CD4-positive, alpha-beta T cell treated with Interleukin-12 subunit alpha and Interleukin-12 subunit beta, for 1 hour (primary cell): ENCODE measurements at places on chromosomes 5 and 9.

DNA sequence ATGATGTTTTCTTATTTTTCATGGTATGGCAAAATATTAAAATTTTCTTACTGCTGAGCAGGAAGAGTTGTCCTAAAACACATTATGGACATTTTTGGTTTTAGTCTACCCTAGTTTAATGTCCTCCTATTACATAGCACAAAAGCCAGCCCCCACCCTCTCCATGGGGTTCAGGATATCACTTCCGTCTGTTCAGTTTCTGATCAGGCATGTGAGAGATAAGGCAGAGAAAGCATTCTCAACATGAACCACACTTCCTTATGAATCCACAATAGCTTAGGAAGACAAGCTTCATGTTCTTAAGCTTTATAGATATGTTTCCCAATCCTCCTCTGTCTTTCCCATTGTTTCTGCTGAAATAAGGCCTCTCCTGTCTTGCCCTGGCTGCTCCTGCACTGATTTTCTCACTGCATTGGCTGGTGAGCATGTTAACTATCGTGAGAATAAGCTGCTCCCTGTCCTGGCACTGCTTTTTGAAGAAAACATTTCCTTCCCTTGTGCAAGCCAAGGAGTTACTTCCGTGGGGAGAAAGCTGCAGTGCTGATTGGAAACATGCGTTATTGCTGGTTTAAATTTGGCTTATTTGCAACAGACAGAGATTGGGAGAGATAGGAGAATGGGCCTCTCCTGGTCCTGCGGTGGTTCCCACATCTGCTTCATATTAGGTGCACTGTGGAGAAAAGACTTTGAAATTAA lies 260.3 kb upstream of the RPS23 start:
- DNase-seq: no peak

- no peak for DNase-seq
These were observed 85.4 kb downstream of the YTHDC2 start for GRCh38 chr5:113598926-113599325.

- no peak for DNase-seq
These were observed 181.6 kb downstream of the TRIM36 start for GRCh38 chr5:114988096-114988495.

DNA sequence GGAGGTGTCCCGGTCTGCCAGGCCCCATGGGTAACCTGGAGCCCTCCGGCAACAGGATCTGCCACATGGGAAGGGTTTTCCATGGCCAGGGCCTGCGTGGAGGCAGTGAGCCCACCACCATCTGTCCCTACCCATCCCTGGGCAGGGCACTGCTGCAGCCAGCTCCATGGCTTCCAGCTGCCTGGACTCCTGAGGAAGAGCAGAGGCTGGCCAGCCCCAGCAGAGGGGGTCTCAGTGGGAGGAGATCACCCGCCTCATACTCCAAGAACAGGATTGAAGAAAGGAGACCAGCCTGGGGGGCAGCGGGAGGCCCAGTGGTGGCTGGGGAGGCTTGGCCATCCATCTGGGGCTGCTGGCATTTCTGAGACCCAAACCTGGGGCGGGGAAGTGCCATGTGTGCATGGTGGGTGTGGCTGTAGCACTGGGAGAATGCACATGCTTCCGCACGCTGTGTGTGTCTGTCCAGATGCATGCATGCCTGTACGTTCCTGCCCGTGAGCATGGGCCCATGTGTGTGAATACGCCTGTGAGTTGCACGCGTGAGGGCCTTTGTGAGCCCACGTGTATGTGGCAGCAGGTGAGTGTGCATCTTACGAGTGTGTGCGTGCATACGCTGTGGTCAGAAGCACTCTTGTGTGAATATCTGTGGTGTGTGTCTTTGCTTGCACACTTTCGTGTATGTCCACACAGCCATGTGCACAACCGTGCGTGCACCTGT lies 78.5 kb downstream of the LMX1B start:
- DNase-seq: no peak

GRCh38 chr9:91334053-91334452 lies 27.7 kb downstream of the AUH start:
- DNase-seq: no peak

DNA sequence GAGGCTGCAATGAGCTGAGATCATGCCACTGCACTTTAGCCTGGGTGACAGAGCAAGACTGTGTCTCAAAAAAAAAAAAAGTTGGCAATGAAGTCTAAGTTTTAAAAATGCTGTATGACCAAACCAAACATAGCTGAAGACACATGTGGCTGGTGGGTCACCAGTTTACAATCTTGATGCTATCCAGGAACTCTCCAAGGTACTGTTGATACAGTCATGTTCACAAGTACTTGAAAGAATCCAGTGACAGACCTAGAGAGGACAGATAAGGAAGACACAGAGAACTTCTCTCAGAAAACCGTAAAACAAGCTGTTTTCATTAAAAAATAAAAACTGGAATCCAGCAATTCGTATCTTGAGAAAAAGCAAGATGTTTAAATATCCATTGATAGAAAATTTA lies 95.7 kb downstream of the ACTBL2 start:
- no peak for DNase-seq

- no peak for DNase-seq
These were observed 202.5 kb downstream of the CDK5RAP2 start for GRCh38 chr9:120377268-120378159.

GRCh38 chr9:120885457-120885856 lies 8.5 kb upstream of the PHF19 start:
- DNase-seq: no peak

DNA sequence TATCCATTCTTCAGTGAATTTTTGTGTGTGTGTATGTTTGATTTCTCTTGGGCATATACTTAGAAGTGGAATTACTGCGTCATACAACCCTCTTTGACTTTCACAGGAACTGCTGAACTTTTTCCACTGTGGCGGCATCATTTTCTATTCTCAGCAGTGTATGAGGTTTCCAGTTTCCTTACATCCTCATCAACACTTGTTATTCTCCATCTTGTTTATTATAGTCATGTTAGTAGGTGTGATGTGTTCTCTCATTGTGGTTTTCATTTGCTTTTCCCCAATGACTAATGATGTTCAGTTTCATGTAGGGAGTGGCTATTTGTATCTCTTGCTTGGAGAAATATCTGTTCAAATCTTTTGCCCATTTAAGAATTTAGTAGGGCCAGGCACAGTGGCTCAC lies 2.6 kb downstream of the ZNF79 start:
- DNase-seq: no peak

GRCh38 chr9:91758491-91758981 lies 191.5 kb downstream of the ROR2 start:
- DNase-seq: peak; percentile 3

GRCh38 chr9:108125625-108126024 lies 636.1 kb upstream of the KLF4 start:
- no peak for DNase-seq

DNA sequence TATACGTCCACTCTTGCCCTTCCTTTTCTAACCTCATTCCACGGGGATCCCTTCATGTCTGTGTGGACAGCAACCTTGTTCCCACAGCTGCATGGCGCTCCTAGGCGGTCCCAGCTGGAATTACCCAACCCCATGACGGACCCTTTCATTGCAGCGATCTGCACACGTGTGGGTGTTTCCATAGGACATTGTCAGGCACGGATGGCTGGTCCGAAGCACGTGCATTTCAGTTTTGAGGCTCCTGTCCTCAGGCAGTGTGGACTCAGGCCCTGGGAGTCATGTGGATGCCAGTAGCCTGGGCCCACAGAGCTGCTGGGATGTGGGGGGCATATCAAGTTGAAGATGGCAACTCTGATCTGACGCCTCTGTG lies 15.0 kb downstream of the CARD19 start:
- no peak for DNase-seq

GRCh38 chr5:168890816-168891812 lies 311.9 kb upstream of the PANK3 start:
- DNase-seq: no peak

DNA sequence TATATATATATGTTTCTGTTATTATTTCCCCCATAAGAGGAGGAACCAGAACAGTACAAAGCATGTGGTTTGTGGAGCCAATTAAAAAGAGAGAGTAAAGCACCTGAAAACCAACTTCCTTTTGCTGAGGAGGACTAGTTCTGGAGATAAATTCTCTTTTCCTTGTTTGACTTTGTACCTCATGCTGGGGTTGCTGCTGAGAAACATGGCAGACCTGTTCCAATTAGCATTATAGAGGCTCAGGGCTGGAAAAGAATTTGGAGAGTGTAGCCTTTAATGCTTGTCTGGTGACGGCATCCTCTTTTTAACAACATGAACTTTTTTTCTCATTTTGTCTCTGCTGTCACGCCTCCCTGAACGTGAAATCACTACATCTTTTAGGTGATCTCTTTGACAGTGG lies 32.8 kb upstream of the NMUR2 start:
- DNase-seq: no peak

DNA sequence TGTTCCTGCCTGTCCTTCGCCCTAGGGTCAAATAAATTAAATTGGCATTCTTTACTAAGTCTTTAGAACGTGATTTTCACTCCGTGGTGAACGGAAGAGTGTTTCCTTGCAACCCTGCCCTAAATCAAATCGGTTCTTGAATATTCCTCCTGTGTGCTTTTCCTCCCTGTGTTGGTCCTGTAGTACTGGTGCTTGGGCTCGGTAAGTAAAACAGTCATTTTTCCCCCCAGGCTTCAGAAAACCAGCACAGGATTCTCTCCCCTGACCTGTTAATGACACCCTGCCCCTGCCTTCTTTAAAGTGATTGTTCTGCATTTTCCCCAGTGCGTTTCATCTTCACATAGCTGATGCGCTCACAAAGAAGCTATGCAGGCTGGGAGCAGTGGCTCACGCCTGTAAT lies 96.0 kb downstream of the AK8 start:
- no peak for DNase-seq

GRCh38 chr5:150078802-150079689 lies 7.3 kb downstream of the CSF1R start:
- no peak for DNase-seq

DNA sequence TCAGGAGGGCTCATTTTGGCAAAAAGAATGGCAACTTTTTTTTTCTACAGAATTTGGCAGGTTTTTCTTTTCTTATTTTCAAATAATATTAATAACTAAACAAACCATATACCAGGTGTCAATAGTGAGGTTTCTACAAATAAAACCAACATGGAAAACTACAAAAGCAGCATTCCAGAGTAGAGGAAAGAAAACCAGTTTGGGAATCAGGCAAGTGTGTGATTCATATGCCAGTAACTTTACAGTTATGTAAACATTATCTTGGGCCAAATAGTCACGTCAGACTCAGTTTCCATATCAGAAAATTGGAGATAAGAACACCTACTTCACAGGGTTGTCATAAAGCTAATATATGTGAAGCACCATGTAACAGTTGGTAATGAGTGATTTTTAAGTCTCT lies 51.7 kb downstream of the FBXW11 start:
- no peak for DNase-seq

GRCh38 chr5:32538031-32538547 lies 47.3 kb upstream of the SUB1 start:
- peak; percentile 53 for DNase-seq

- peak; percentile 63 for DNase-seq
These were observed 9.7 kb downstream of the ORM2 start for GRCh38 chr9:114339130-114339908.

DNA sequence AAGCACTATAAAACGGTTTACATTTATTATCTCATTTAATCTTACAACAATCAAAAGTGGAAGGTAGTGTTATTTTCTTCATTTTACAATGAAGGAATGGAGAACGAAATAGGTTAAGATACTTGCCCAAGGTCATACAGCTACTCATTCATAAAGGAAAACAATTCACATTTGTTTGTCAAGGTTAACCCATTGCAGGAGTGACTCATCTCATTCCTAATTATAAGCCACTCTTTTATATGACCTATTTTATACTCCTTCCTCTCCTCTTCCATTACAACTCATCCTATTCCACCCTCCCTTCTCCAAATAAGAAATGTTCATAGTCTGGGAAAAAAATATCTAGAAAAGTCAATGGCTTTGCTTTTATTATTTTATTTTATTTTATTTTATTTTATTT lies 29.6 kb downstream of the CRHBP start:
- DNase-seq: no peak

DNA sequence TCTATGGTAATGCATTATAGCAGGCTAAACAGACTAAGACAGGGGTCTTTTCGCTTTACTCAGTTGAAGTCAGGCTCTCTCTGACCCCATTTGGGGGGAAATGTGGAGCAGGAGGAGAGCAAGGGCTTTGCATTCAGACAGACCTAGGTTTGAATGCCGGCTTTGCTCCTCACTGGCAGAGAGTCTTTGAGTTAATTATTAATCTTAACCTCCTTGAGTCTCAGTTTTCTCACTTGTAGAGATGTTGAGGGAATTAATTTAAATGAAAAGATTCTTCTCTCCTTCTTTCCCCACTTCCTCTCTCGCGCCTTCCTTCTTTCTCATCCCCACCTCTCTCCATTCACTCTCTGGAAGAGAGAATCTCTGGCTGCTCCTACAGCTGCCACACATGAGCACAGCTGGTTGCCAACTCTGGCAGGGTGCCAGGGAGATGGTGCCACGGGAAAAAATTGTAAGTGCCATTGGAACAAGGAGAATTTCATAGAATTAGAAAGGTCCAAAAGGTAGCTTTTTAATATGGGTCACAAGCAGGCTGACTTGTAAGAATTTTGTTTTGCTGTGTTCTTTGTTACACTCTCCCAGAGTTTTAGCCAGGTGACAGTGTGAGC lies 25.2 kb upstream of the GLRA1 start:
- no peak for DNase-seq

DNA sequence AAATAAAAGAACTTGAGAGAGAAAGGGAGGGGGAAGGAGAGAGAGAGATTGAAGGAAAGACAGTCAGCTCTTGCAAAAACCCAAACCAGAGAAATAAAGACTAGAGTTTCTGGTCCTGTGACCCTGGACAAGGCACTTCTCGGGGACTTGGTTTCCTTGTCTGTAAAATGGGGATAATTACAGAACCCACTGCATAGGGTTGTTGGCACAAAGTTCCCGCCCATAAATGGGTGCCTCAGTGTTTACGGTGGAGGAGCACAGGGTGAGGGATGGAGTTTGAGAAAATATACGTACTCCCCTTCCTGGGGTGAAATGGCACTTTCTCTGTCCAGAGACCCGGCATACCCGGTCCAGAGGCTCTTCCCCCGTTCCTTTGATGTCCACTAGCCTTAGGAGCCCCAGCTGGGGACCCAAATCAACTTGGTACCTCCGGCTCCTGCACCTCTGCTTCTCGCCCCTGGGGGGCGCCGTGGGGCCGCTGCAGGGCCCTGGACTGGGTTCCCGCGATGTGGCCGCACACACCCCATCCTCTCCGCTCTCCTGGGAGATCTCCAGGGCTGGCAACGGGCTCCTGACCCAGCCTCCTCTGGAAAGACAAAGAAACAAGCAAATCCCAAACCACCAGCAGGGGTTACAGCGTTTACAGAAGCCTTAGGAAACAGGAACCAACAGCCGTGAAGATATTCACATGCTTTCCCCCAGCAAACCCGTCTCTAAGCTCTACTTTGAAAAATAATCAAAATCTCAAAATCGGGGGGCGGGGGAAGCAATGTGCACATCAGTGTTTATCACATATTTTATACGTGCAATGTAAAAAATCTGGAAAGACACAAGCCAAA lies 26.3 kb downstream of the PTGES start:
- DNase-seq: peak; percentile 58

GRCh38 chr5:38551030-38552017 lies 5.1 kb downstream of the LIFR start:
- peak; percentile 6 for DNase-seq

GRCh38 chr5:123244458-123244857 lies 155.4 kb downstream of the PRDM6 start:
- DNase-seq: no peak

- DNase-seq: no peak
These were observed 145.3 kb downstream of the MLLT3 start for GRCh38 chr9:20476912-20477521.

- no peak for DNase-seq
These were observed 389.6 kb downstream of the SEMA5A start for GRCh38 chr5:9156282-9156681.

GRCh38 chr5:122053181-122054109 lies 24.6 kb downstream of the LOX start:
- no peak for DNase-seq

GRCh38 chr5:61256474-61256873 lies 75.6 kb upstream of the ZSWIM6 start:
- no peak for DNase-seq
